Tibial artery (tissue), 4 donors: ENCODE measurements at places on chromosomes 7 and 10.

GRCh38 chr10:74194545-74194944, 43.5 kb downstream of the ADK start:
- no peak overlapping the region for H3K27ac ChIP-seq
- no peaks in the 10 kb centered on the region for H3K36me3 ChIP-seq
- no peaks in the 10 kb centered on the region for H3K4me1 ChIP-seq
- DNase-seq: no peak
- no peak overlapping the region for H3K4me3 ChIP-seq

DNA sequence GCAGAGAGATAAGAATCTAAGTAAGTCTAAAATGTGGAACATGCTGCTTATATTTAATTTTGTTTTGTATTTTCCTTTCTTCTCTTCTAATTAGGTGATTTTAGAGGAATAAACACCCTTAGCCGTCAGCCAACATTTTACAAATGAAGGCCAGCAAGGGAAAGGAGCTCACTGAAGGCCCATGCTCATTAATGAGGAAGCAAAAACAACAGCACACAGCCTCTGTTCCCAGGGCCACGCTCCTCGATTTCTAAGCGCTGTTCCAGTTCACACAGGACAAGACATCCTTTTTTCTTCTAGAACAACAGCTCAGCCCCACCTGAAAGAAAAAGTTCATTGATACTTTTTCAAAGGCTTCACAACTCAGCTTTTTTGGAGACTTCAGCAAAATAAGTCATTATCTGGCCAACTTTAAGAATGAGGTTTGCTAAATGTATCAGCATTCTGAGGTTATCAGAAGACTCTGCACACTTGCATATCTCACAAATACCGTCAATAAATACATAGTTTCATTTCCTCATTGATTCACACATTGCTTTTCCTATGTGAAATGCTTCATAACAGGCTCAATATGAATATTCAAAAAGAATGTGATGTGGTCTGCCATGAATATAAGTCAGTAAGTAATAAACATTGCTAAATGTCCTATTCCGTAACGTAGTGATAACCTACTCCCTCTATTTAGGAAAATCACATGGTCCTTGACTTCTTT, 34.8 kb upstream of the SFMBT2 start:
- H3K27me3 ChIP-seq: no peaks in the 10 kb centered on the region
- H3K4me3 ChIP-seq: no peak overlapping the region
- H3K4me1 ChIP-seq: no peaks in the 10 kb centered on the region
- no peak for DNase-seq

DNA sequence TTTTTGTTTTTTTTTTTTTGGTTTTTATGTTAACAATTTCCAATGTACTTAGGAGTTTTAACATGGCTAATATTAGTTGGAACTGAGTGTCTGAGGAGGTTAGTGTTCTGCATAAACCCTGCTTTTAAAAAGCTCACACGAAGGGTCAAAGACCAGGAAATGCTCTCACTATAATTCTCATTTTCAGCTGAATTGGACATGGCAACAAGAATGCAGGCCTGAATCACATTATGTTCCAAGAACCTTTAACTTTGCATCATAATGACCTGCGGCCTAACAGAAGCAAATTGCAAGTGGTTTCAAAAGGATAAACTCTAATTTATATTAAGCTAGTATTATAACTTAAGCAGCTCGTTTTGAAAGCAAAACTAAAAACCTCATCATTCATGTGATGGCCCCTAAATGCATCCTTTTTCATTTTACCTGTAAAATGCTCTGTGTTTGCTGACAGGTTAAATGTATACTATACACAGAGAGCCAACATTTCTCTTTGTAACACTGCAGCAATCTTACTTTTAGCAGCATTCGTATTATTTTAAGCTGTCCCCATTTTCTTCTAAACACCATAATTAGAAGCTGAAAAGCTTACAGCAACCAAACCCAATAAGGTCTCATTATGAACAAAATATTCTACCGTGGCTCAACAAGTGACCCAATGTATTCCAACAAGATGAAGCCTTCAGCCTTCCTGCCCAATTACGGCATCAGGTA, 242.8 kb upstream of the SP4 start:
- H3K27ac ChIP-seq: no peak overlapping the region
- no peaks in the 10 kb centered on the region for H3K36me3 ChIP-seq
- no peaks in the 10 kb centered on the region for H3K4me1 ChIP-seq
- no peak for DNase-seq
- H3K4me3 ChIP-seq: no peak overlapping the region

DNA sequence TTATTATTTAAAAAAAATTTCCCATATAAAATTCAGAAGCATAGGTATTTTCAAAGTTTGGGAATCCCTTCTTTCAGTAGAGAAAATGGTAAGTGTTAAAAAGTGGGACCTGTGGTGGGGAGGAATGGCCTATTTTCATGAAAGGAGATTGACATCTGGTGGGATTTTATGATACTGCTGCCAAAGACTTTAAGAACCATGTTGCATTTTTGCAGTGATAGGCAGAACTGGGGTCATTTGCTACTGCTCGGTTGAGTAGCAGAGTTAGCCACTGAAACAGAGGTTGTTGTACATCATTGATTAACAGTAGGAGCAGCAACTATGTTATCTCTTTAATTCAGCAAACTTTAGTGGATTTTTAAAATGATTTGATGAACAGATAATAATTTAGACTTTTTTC, 4.4 kb downstream of the BICC1 start:
- no peaks in the 10 kb centered on the region for H3K36me3 ChIP-seq
- no peaks in the 10 kb centered on the region for H3K4me1 ChIP-seq
- H3K4me3 ChIP-seq: no peak overlapping the region
- no peak for DNase-seq

GRCh38 chr10:130968964-130969363, 342.6 kb downstream of the TCERG1L start:
- no peaks in the 10 kb centered on the region for H3K4me1 ChIP-seq
- no peak for DNase-seq
- no peak overlapping the region for H3K4me3 ChIP-seq
- H3K27me3 ChIP-seq: no peaks in the 10 kb centered on the region
- H3K27ac ChIP-seq: no peak overlapping the region

DNA sequence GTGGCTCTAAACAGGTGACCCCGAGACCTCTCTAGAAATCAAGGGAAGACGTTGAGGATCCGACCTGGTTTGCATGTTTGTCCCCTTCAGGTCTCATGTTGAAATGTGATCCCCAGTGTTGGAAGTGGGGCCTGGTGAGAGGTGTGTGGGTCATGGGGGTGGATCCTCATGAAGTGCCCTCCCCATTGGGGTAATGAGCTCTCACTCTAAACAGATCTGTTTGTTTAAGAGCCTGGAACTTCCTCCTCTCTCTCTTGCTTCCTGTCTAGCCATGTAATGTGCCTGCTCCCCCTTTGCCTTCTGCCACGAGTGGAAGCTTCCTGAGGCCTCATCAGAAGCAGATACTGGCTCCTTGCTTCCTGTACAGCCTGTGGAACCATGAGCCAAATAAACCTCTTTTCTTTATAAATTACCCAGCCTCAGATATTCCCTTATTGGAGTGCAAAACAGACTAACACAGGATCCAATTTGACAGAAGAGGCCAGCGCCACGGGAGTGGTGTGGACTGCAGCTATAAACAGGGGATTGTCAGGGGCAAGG, 10.8 kb upstream of the POLM start:
- H3K4me1 ChIP-seq: no peaks in the 10 kb centered on the region
- no peaks in the 10 kb centered on the region for H3K27me3 ChIP-seq
- H3K36me3 ChIP-seq: no peaks in the 10 kb centered on the region

- no peak for DNase-seq
- peaks cover 58% of the 10 kb centered on the region for H3K4me1 ChIP-seq
- H3K27me3 ChIP-seq: no peaks in the 10 kb centered on the region
Measured at GRCh38 chr7:73719806-73720169, 319 bp upstream of the STX1A start.

GRCh38 chr10:64486149-64486548, 964.9 kb downstream of the REEP3 start:
- H3K36me3 ChIP-seq: no peaks in the 10 kb centered on the region
- no peaks in the 10 kb centered on the region for H3K4me1 ChIP-seq
- H3K27me3 ChIP-seq: no peaks in the 10 kb centered on the region
- H3K4me3 ChIP-seq: no peak overlapping the region

DNA sequence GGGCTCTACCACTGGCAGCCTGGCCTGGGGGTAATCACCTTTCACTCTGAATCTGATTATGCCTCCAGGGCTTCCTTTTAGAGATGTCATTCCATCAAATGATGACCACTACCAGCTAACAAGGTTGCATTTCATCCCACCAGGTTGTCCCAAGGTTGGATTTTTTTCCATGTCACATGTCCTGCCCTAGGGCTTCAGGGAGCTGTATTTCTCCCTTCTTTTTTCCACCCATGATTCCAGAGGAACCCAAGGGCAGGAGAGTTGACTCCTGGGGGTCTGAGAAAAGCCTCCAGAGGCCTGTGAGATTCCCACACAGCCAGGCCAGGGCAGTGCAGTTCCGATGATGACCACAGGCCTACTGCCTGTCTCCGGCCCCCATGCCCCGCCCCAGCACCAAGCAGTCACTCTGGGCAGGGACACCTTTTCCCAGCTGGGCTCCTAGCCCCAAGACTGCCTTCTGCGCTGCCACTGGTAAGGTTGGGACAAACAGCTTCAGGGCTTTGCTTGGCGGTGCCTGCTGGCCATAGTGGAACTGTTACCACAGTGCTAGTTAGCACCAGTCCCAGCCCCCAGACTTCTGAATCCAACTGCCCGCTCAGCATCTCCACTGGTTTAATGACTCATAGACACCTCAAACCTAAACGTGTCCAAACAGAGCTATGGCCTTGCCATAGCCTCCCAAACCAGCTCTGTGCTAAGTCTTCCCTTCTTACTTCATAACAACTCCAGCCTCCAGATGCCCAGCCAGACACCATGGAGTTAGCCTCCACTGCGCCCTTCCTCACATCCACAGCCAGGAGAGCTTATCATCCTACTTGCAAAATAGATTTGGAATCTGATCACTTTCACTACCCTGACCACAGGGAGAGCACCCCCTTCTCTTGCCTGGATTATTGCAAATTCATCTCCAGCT, 133.7 kb downstream of the ARHGAP22 start:
- no peaks in the 10 kb centered on the region for H3K36me3 ChIP-seq
- H3K27me3 ChIP-seq: peaks cover 8% of the 10 kb centered on the region

GRCh38 chr10:108358912-108359311, 1194.4 kb upstream of the SORCS1 start:
- no peaks in the 10 kb centered on the region for H3K27me3 ChIP-seq
- DNase-seq: no peak
- no peak overlapping the region for H3K27ac ChIP-seq
- H3K4me1 ChIP-seq: no peaks in the 10 kb centered on the region
- no peaks in the 10 kb centered on the region for H3K36me3 ChIP-seq
- H3K4me3 ChIP-seq: no peak overlapping the region

- H3K27me3 ChIP-seq: no peaks in the 10 kb centered on the region
- H3K4me1 ChIP-seq: no peaks in the 10 kb centered on the region
- H3K4me3 ChIP-seq: no peak overlapping the region
- DNase-seq: no peak
- H3K27ac ChIP-seq: no peak overlapping the region
Measured at GRCh38 chr7:119197172-119197876, 972.8 kb downstream of the ANKRD7 start.

- H3K27ac ChIP-seq: no peak overlapping the region
- H3K27me3 ChIP-seq: no peaks in the 10 kb centered on the region
- no peak for DNase-seq
- no peak overlapping the region for H3K4me3 ChIP-seq
- H3K4me1 ChIP-seq: peaks cover 12% of the 10 kb centered on the region
Measured at GRCh38 chr7:51069411-51070083, 247.1 kb downstream of the COBL start.

DNA sequence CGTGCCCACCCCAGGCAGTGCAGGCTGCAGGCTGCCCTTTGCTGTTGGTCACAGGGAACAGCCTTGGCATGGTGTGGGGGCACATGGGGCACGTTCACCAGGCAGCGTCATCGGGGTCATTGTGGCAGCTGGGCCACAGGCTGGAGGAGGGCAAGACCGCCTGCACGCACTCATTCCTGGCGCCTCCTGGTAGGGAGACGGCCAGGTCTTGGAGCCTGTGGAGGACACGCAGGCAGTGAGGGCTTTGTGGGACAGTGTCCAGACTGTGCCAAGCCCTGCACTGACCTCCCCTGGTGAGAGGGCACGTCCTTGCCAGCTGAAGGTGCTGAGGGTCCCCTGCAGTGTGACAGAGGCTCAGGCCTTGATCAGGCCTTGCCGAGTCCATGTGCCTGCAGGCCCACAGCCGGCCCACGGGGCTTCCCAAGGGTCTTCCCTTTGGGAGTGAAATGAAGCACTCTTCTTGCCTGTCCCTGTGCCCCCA, 76.4 kb downstream of the NKX6-2 start:
- H3K36me3 ChIP-seq: peaks cover 35% of the 10 kb centered on the region
- H3K4me3 ChIP-seq: no peak overlapping the region
- H3K27me3 ChIP-seq: no peaks in the 10 kb centered on the region
- DNase-seq: no peak
- no peak overlapping the region for H3K27ac ChIP-seq
- H3K4me1 ChIP-seq: no peaks in the 10 kb centered on the region

GRCh38 chr10:50586740-50587088, 37.0 kb downstream of the SGMS1 start:
- no peak overlapping the region for H3K4me3 ChIP-seq
- no peaks in the 10 kb centered on the region for H3K4me1 ChIP-seq
- no peaks in the 10 kb centered on the region for H3K27me3 ChIP-seq
- no peak overlapping the region for H3K27ac ChIP-seq

DNA sequence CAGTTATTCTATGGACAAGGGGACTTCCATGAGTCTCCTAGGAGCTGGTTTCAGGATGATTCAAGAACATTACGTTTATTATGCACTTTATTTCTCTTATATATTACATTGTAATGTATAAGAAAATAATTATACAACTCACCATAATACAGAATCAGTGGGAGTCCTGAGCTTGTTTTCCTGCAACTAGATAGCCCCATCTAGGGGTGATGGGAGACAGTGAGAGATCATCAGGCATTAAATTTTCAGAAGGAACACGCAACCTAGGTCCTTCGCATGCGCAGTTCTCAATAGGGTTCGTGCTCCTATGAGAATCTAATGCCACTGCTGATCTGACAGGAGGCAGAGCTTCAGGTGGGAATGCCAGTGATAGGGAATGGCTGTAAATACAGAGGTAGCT, 137.9 kb downstream of the ANKRD30A start:
- DNase-seq: no peak
- no peaks in the 10 kb centered on the region for H3K36me3 ChIP-seq
- H3K4me1 ChIP-seq: no peaks in the 10 kb centered on the region
- H3K27ac ChIP-seq: no peak overlapping the region

DNA sequence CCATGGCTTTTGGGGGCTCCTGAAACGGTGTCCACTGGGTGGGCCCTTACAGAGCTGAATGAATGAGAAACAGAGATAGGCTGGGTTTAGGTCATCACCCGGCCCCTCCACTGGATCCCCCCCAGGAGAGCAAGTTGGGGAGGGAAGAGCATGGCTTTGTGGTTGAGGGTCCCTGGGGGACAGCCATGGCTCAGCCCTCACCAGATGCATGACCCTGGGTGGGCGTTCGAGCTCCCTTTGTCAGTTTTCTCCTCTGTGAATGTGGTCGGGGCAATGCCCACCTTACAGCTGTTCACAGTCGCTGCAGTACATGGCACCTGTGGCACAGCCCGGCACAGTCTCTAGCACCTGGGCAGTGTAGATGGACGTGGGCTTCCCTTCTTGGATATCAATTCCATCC, 40.6 kb upstream of the CXCL12 start:
- H3K27me3 ChIP-seq: no peaks in the 10 kb centered on the region
- H3K4me3 ChIP-seq: no peak overlapping the region
- no peak overlapping the region for H3K27ac ChIP-seq
- DNase-seq: no peak
- H3K4me1 ChIP-seq: no peaks in the 10 kb centered on the region
